ENCODE measurements at places on chromosomes 11 and 22.

GRCh38 chr11:129770993-129771392 is 44.7 kb upstream of the TMEM45B start:
- DNase-seq = no peak

GRCh38 chr11:2381494-2382128 is 4.5 kb downstream of the CD81 start:
- DNase-seq = no peak

GRCh38 chr11:92861634-92862033 is 107.8 kb upstream of the MTNR1B start:
- no peak for DNase-seq

- DNase-seq = no peak
These were observed 20.6 kb upstream of the VSIG10L2 start for GRCh38 chr11:125925247-125925740.

DNA sequence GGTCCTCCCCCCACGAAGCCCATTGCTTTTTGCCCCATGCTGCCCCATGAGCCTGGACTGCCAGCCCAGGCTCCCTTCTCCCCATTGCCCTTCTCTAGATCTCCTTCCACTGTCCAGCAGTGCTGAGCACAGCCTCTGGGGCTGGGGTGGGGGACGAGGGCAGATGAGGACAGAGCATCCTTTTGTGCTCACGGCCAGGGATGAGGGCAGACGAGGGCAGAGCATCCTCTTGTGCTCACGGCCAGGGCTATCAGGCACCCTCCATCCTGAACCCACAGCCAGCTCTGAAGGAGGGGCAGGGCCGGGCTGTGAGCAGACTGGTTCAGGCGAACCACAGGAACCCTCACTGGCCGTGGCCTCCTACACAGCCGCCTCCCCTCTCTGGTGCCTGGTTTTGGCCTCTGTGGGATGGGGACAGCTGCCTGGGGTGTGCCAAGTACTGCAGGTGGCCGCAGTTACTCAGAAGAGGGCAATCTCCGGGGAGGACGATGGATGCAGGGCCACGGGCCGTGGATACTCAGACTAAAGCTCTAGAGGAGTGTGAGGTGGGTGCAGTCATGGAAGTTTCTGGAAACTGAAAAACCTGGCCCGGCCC is 1258.8 kb downstream of the BRD1 start:
- DNase-seq = no peak

DNA sequence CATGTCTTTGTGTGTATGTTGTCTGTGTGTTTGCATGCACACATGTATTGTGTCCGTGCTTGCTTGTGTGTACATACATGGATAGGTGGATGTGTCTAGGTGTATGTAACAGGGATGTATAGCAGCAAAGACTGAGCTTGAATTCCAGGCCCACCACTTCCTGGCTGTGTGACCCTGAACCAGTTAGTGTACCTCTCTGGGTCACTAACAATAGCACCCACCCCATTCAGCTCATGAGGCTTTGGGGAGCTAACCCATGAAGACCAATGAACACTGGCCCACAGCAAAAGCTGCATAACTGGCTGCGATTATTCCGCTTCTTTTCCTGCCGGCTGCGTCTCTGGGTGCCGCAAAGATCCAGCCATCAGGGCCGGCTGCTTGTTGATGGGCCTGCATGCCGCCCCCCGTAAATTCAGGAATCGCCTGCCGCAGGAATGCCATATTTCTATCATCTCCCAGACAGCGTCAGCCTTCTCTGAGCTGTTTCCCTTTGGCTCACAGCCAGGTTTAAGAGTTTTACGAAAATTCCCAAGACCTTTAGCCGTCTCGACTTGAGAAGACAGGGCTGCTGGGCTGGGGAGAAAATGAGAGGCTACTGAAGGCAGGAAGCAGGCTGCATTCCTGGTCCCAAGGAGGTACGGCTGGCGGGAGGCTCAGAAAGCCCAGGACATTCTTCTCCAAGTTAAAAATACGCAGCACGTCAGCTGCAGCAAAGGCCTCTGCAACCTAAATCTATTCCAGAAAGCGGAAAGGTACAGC is 224.6 kb downstream of the MN1 start:
- no peak for DNase-seq

- peak; percentile 15 for DNase-seq
These were observed 839 bp downstream of the CBY1 start for GRCh38 chr22:38657045-38657909.

DNA sequence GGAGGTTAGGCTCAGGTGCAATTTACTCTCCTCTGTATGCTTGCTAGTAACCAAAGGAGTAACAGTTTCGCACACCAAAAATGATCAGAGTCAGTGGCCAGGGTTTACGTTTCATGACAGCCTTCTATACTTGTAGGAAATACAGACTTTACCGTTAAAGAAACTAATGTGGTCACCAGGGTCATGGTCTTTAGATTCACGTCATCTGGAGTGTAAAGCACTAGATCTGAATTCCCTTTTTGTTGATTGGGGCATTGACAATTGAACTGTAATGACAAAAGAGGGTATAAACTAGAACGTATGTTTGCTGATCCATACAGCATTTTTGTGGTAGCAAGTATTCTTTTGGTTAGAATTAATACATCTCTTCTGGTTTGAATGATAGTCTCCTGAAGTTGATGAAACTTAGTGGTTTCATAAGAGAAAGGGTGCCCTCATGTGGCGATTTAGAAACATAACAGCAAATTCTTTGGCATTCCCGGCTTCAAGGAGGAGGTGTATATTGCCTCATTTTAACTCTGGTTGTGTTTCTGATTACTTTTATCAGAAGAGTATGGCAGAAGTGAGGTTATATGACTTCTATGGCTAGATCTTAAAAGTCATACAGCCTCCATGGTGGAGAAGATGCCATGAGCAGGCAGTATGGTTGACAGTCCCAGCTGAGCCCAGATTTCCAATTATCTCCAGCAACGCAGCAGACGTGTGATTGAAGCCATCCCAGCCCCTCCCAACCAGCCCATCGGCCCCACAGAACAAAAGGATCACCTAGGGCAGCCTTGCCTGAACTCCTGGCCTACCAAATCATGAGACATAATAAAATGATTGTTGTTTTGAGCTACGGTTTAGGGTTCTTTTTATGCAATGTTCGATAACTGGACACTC is 35.1 kb downstream of the MMP7 start:
- peak; percentile 41 for DNase-seq

- DNase-seq = no peak
These were observed 25.7 kb upstream of the CCDC188 start for GRCh38 chr22:20176421-20177085.

- DNase-seq = no peak
These were observed 5.8 kb downstream of the ARSA start for GRCh38 chr22:50621948-50622722.

- no peak for DNase-seq
These were observed 354.9 kb downstream of the JRKL start for GRCh38 chr11:96744697-96745096.

DNA sequence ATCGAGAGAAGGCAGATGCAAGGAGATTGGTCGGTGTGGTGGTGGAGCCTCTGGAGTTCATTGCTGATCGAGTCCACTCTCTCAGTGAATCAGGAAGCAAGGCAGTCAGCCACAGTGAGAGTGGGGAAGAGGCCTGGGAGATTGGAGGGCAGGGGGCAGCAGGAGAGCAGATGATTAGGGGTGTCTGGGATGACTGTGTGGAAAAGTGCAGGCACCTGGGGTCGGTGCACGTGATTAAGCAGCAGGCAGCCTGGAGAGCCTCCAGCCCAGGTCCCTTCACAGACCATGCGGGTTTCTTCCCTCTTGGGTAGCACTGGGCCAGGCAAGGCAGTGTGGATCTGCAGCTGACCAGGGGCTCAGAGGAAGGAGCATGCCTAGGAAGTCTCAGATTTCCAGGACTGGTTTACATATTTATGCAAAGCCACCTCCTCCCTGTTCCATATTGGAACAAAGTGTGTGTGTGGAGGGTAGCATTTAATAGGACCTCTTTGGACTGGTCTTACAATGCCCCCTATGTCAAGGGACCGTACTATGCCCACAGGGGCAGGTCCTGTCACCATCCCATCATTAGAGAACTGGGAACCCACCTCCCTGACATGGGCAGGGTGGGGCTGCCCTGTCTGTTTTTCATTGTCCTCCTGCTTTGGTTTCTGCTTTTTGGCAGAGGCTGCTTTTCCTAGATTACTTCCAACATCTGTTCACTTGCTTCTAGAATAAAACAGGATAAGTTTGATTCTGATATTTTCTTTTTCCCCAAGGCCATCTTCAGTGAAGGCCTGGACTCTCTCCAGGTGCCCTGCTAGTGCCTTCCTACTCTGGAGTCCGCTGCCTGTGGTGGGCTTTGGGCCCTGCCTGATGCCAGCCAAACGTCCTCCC is 14.0 kb upstream of the GDPD5 start:
- no peak for DNase-seq

DNA sequence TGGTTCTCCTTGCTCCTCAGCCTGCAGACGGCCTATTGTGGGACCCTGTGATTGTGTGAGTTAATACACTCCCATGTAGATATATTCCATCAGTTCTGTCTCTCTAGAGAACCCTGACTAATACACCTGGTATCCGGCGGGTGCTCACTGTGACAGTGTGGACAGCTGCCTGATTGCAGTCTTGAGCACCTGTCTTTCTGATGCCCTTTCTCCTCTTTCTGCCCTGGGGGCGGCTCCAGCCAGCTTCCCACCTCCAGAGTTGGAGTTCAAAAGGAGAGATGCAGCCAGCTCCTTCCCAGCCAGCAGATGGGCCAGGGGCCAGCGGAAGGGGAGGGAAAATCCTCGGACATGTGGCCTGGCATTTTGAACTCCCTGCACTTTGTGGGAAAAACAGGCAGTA is 15.0 kb downstream of the SMIM38 start:
- DNase-seq = no peak

- DNase-seq = no peak
These were observed 95.8 kb upstream of the RCN1 start for GRCh38 chr11:31995032-31995431.

DNA sequence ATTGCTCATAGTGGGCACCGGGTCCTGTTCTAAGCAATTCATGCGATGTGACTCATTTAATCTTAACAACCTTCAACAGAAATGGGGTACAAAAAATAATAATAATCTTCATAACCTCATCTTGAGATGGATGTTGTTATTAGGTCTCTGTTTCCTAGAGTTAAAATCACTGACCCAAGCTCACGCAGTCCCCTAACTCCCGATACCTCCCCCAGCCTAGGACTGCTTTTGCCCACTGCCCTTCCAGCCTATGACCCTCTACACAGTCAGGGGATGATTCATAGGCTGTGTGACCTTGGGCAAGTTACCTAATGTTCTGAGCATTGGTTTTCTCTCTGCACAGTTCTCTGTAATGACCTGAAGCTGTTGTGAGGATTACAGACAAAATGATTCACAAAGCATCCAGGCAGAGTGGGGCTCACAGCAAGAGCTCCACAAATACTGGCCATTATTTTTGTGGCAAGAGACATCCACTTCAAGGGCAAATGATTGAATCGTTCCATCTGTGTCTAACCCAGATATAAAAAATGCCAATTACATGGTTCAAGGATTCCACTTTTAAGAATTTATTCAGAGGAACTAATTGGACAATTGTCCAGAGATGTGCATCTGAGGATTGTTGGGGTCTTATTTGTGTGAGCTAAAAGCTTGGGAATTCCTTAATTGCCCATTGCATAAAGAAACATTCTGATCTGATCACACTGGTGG is 20.0 kb downstream of the MTFP1 start:
- DNase-seq = no peak

DNA sequence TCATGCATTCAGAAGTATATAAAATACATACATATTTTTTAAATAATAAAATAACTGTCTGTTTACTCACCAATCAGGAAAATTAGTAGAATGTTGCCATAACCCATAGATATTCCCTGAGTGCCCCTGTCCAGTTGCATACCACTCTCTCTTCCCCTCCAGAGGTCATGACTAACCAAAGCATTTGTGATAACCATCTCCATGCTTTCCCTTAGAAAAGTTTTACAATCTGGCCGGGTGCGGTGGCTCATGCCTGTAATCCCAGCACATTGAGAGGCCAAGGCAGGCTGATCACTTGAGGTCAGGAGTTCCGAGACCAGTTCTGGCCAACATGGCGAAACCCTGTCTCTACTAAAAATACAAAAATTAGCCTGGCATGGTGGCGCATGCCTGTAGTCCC is 33.2 kb upstream of the LDHA start:
- DNase-seq = no peak

DNA sequence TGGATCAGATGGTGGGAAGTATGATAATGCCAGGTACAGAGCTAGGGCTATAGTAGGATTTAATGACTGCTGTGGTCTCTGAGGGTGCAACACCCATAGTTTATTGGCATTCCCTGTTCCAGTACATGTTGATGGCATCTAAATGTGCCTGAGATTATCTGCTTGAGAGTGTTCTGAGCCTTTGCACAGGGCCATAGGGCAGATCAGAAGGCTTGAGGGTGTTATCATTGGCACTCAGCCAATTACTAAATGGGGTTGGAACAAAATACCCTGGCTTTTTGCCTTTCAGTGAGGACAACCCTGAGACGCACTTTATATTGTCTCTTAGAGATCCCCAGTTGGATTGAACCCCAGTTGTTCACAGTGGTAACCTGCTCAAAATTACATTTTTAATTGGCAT is 6.7 kb downstream of the SLC5A12 start:
- no peak for DNase-seq

- DNase-seq = no peak
These were observed 454.3 kb upstream of the KIRREL3 start for GRCh38 chr11:127454856-127455255.

DNA sequence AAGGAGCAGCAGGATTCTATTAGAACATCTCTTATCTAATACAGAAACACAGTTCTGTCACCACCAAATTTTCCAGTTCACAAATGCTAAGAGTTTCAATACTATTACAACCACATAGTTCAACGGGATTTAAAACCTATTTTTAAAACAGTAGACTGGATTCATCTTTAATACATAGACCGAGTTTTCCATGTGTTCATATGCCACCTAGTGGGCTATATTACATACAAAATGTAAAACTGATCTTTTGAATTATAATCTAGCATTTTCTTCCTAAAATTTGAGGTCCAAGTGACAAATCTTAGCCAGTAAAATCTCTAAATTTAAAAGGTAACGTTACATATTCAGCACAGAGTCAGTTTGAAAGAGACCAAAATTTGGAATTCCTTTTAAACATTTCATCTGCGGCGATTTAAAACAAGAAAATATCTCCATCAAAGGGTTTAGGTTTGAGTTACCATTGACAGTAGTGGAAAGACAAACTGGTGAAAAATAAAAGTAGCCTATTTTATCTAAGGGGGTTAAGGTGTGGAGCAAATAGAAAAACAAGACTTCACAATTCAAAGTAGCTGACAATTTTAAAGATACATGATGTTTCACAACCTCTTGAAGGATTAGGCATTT is 269.3 kb upstream of the MPPED2 start:
- DNase-seq = no peak

GRCh38 chr11:60900673-60901404 is 5.5 kb downstream of the PRPF19 start:
- DNase-seq = no peak

DNA sequence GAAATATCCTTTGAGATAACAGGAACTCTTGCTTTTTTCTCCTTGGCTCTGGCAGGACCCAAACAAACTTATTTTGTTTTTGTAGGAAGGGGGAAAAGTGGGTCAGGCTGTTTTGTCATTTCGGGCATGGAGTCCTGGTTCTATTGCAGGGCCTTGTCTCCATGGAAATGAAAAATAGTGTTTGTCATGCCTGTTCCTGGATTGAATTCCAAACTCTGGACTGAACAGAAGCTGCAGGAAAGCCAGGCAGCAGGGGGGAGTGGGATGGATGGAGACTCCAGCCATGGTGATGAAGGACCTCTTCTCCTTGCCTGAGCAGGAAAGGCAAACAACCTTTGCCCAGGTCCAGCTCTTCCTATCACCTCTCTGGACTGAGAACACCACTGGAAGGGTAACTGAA is 87.0 kb downstream of the SCN3B start:
- no peak for DNase-seq

GRCh38 chr22:38355275-38355674 is 38.0 kb upstream of the CSNK1E start:
- DNase-seq = no peak

GRCh38 chr11:128926000-128926399 is 16.7 kb downstream of the TP53AIP1 start:
- DNase-seq = no peak
